ENCODE measurements at places on chromosomes 5 and 9. TPM values are rescaled to one million over a fixed set of nuclear protein-coding genes. Genes with fewer than 3 reads are reported as not detected.

GRCh38 chr5:65279603-65280002 lies 202.1 kb downstream of the ADAMTS6 start:
- no peak for DNase-seq

DNA sequence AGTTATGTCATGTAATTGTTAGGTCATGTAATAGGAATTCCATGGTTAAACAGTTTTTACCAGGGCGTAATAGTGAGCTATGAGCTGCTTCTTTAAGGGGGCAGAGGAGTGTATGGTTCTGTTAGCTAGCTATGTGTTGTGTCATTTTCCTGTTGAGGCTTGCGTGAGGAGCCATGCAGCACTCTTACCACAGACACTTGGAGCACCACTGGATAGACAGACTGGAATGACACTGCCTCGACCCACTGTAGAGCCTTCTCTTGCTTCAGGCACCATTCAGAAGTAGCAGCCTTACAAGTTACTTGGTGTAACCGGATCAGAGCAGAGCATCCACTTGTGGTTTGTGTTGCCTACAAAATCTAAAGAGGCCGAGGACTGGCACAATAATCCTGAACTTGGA lies 28.3 kb upstream of the STOM start:
- no peak for DNase-seq

DNA sequence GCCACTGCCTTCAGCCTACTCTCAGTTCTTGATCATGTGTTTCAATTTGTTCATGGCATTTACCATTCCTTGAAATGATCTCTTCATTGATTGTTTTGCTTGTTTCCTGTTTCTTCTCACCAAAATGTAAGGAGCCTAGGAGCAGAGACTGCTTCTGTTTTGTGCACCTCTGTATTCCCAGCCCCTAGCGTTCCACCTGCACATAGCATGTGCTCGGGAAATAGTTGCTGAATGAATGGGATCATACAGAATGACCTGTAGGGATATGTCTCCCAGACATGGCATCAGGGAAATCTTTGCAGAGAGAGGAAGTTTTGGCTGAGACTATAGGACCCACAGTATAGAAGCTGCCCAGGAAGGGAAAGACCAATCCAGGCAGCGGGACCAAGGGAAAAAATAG lies 6.2 kb upstream of the CERCAM start:
- no peak for DNase-seq

DNA sequence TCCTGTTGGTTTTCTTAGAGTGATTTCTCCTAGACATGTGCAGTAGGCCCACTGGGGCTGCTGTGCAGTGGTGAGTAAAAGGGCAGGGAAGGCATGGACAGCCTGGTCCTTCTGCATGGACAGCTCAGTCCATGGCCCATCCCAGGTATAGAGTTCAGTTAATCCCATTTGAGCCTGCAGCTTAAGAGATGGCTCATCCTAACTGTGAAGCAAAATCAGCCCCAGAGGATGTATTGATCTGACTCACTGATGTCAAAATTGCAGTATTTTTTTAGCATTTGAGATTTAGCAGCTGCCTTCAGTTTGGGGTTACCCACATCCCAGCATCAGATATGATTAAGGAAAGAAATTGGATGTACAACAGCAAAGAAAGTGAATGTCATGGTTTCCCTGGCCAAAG lies 93.4 kb downstream of the PDE6A start:
- no peak for DNase-seq

- DNase-seq, result no peak
These were observed 715.5 kb upstream of the PTPRD start for GRCh38 chr9:11328326-11328725.

- DNase-seq, result no peak
These were observed 248.3 kb downstream of the FBXL7 start for GRCh38 chr5:15748266-15748665.

DNA sequence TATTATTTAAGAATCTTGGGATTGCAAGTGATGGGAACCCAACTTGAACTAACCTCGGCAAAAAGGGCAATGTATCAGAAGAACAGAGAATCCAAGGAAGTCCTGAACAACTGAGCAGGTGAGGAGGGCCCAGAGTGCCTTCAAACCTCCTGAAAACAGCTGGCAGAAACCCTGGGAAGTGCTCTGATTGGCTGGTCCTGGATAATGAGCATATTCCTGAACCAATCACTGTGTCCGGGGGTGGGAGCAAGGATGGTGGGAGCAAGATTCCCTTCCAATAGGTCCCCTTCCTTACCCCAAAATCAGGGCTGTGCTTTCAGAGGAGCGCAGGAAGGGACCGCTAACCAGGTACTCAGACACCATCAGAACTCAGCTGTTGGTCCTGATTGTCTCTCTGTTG lies 31.9 kb upstream of the TBC1D2 start:
- no peak for DNase-seq

- no peak for DNase-seq
These were observed 29.8 kb downstream of the STC2 start for GRCh38 chr5:173298213-173298926.

DNA sequence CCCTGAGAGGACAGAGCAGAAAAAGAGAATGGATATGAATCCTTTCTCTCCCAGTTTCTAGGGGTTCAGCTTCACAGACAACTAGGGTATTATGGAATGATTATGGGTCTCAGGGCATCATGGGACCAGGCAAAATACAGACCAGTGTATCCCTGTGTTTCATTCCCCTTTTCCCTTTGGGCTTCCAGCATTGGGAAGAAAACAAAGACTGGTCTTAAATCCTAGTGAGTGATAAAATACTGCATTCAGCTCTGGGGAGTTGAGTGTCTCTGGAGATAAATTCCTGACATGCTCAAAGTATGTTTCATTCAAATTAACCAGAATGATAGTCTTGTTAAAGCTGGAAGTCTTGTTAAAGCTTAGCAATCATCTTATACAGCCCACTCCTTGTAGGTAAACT lies 2.4 kb upstream of the POU4F3 start:
- DNase-seq, result no peak

- DNase-seq, result no peak
These were observed 74.4 kb downstream of the ASTN2 start for GRCh38 chr9:117340422-117340821.

- no peak for DNase-seq
These were observed 12.5 kb upstream of the NOTCH1 start for GRCh38 chr9:136558373-136558772.

GRCh38 chr5:56479126-56479525 lies 246.0 kb upstream of the ANKRD55 start:
- DNase-seq, result no peak

GRCh38 chr5:149841851-149842793 lies 102.5 kb downstream of the PDE6A start:
- no peak for DNase-seq

GRCh38 chr9:107486674-107487520 lies 2.7 kb downstream of the KLF4 start:
- DNase-seq, result no peak

GRCh38 chr5:14502294-14502690 lies 79.3 kb upstream of the OTULINL start:
- DNase-seq, result no peak

- DNase-seq, result no peak
These were observed 1625.6 kb upstream of the ACO1 start for GRCh38 chr9:30758726-30759446.

GMCL2 gene
- total RNA-seq, result not detected

NPDC1 gene
- total RNA-seq, result 80.6 TPM

ADAMTS12 gene
- 9.3 TPM for total RNA-seq

TAF11L5 gene
- not detected for total RNA-seq

SNX18 gene
- 61.5 TPM for total RNA-seq

NKD2 gene
- not detected for total RNA-seq

F2RL2 gene
- total RNA-seq, result 0.87 TPM

CDH18 gene
- total RNA-seq, result not detected

SPACA9 gene
- 4.2 TPM for total RNA-seq

RNF183 gene
- 0.20 TPM for total RNA-seq

IGIP gene
- 28.3 TPM for total RNA-seq

IFNA1 gene
- not detected for total RNA-seq

Measured in tibial nerve (tissue), 4 donors.